ENCODE measurements at places on chromosomes 12 and 14.

GRCh38 chr14:104187931-104188726, 49.7 kb downstream of the KIF26A start:
- no peak for DNase-seq

GRCh38 chr12:111636209-111636945, 37.3 kb upstream of the ATXN2 start:
- DNase-seq = no peak

GRCh38 chr14:42047421-42048055, 440.9 kb downstream of the LRFN5 start:
- no peak for DNase-seq

- no peak for DNase-seq
These were observed 32.8 kb downstream of the CCDC91 start for GRCh38 chr12:28223025-28223554.

Measured in T-helper 1 cell (primary cell).